ENCODE measurements at places on chromosomes 5 and 9. TPM values are rescaled to one million over a fixed set of nuclear protein-coding genes. Genes with fewer than 3 reads are reported as not detected.

LCN1 gene
- 0.20 TPM for total RNA-seq

TNFSF8 gene
- total RNA-seq: not detected

TMEM252 gene
- total RNA-seq: not detected

MAPKAP1 gene
- total RNA-seq: 65.4 TPM

IFNA2 gene
- total RNA-seq: not detected

HMGCS1 gene
- 61.5 TPM for total RNA-seq

SLC6A7 gene
- total RNA-seq: not detected

KCNV2 gene
- total RNA-seq: not detected

FOXD4 gene
- 0.13 TPM for total RNA-seq

PRLR gene
- 0.07 TPM for total RNA-seq

SPOCK1 gene
- 305 TPM for total RNA-seq

SWI5 gene
- total RNA-seq: 35.3 TPM

ANKRD31 gene
- total RNA-seq: under 0.01 TPM

GABRA1 gene
- 0.17 TPM for total RNA-seq

DAB2IP gene
- 33.3 TPM for total RNA-seq

IL13 gene
- not detected for total RNA-seq

SHOC1 gene
- under 0.01 TPM for total RNA-seq

ANKRD55 gene
- not detected for total RNA-seq

GLRA1 gene
- total RNA-seq: not detected

PIP5K1B gene
- 0.13 TPM for total RNA-seq

PAEP gene
- total RNA-seq: not detected

KLF4 gene
- 13.3 TPM for total RNA-seq

SCGB3A2 gene
- total RNA-seq: not detected

RNF44 gene
- total RNA-seq: 2.9 TPM

ADGRD2 gene
- not detected for total RNA-seq

PLPP7 gene
- total RNA-seq: 18.9 TPM

LTC4S gene
- 2.3 TPM for total RNA-seq

PCDHAC1 gene
- total RNA-seq: 0.07 TPM

SUB1 gene
- 74.0 TPM for total RNA-seq

SH3TC2 gene
- 2.4 TPM for total RNA-seq

FER gene
- 38.0 TPM for total RNA-seq

RANBP17 gene
- 12.5 TPM for total RNA-seq

PDE8B gene
- 0.46 TPM for total RNA-seq

ORM2 gene
- not detected for total RNA-seq

CNOT6 gene
- total RNA-seq: 19.7 TPM

TJP2 gene
- total RNA-seq: 20.2 TPM

FGFR4 gene
- 0.65 TPM for total RNA-seq

SPATA31A1 gene
- total RNA-seq: not detected

GARNL3 gene
- 6.2 TPM for total RNA-seq

FOXD4L4 gene
- total RNA-seq: 0.20 TPM

SLC22A4 gene
- 0.78 TPM for total RNA-seq

RNF180 gene
- 7.6 TPM for total RNA-seq

C9orf152 gene
- total RNA-seq: not detected

RGS7BP gene
- total RNA-seq: 6.2 TPM

DPYSL3 gene
- total RNA-seq: 146 TPM

MTMR12 gene
- total RNA-seq: 18.0 TPM

SLC25A48 gene
- total RNA-seq: not detected

LAMC3 gene
- total RNA-seq: 0.33 TPM

TMEFF1 gene
- total RNA-seq: 5.2 TPM

HAVCR2 gene
- total RNA-seq: 0.33 TPM

EQTN gene
- total RNA-seq: not detected

TAF11L6 gene
- total RNA-seq: not detected

AGXT2 gene
- not detected for total RNA-seq

ANKDD1B gene
- 1.2 TPM for total RNA-seq

LURAP1L gene
- total RNA-seq: 25.4 TPM
